Fibroblast of skin of scalp (primary cell): ENCODE measurements at places on chromosomes 7 and 10.

GRCh38 chr7:20796500-20796899 is 9.8 kb upstream of the SP8 start:
- DNase-seq = no peak

DNA sequence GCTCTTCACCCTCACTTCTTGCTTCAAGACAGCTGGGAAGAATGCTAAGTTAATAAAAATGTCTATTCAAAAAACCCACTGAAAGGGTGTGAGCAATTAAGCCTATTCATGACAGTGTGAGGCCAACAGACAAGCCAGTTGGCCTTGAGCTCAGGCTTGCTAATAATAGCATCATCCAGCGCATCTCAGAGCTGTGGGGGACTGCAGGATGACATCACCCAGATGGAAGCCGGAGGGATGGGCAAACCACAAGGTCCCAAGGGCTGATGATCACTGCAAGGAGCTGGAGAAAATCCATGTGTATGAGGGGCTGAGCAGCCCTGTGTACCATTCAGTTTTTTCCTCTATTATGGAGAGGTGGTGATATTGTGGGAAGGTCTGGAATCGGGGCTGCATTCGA is 770.4 kb downstream of the TNS3 start:
- peak; percentile 99 for DNase-seq

DNA sequence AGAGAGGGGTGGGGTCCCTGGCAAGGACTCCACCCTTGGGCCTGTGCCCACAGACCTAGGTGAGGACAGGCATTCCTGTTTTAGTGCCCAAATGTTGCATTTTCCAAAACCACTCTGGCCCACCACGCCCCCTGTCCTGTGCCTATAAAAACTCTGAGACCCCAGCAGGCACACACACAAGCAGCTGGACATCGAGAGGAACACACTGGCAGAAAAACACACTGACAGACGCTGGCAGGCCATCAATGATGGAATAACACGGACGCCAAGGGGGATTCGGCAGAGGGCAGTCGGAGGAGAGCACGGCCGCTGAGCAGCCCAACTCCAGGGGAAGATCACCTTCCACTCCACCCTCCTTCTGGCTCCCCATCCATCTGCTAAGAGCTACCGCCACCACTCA is 386.9 kb upstream of the AUTS2 start:
- no peak for DNase-seq

- no peak for DNase-seq
Observed at GRCh38 chr10:59557642-59558041, 152.0 kb downstream of the SLC16A9 start.

GRCh38 chr10:29862923-29863614 is 196.3 kb downstream of the JCAD start:
- peak; percentile 74 for DNase-seq

DNA sequence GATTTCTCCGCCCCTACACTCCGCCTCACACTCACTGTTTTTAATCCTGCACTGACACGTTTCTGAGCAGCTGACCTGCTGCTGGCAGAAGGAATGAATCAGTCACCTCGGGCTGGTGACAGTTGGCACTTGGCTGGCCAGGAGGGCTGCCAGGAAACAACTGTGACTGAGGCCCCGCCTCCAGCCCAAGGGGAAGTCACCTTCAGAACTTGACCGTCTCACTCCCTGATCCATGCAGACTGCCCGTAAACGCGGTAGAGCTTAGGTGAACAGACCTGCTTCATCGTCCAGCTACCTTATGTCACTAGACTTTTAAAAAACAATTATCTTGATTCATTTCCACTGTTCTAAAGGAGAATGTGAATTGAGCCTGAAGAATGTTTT is 107.5 kb downstream of the DOCK1 start:
- no peak for DNase-seq

DNA sequence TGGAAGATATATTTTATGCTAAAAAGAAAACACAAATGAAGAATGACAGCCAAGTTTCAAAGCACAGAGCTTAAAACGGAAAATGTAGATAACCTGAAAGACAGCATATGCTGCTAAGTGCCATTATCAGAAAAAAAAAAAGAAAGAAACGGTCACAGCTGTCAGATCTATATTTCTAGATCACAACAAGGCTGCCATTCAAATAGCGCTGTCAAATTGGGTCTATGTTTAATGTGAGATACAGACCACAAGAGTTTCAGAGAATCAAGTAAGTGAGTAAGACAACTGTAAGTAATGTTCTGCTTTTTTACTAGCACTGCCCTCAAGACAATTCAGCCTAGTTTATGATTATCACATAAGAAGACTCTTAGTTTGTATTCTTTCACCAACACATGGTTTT is 66.1 kb upstream of the RNF148 start:
- no peak for DNase-seq

GRCh38 chr7:29922921-29923700 is 66.5 kb downstream of the SCRN1 start:
- no peak for DNase-seq

GRCh38 chr7:130290745-130291144 is 2.2 kb upstream of the CPA4 start:
- DNase-seq = peak; percentile 54

- DNase-seq = peak; percentile 4
Observed at GRCh38 chr7:49295146-49295545, 370.8 kb downstream of the CDC14C start.

DNA sequence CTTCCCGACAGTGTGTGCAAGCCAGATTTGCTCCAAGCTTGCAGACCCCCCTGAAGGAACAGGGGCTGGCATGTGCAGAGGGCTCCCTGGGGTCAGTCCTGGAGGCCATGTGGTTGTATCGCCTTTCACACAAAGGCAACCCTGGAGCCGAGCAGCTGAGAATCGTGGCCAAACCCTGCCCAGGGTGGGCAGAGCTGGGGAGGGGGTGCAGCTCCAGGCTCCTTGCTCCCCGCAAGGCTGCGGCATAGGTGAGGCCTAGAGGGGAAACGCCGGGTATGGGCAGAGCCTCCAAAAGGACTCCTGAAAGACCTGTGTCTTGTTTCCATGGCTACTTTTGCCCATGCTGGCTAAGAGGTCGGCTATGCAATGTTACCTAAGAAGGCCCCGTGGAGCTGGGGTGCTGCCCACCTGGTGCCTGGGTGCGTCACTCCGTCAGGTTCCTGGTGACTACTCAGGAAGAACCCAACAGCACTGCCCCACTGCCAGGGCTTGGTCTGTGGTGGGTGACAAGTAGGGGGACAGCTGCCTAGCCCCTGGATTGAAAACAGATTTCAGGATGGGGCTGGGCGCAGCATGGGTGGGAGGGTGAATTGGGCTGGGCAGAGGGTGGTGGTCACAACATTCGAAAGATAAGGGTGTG is 171.0 kb upstream of the SHH start:
- no peak for DNase-seq

- no peak for DNase-seq
Observed at GRCh38 chr10:45505311-45505710, 131.3 kb downstream of the ALOX5 start.

- DNase-seq = no peak
Observed at GRCh38 chr7:27141923-27142579, 1.4 kb downstream of the HOXA5 start.

DNA sequence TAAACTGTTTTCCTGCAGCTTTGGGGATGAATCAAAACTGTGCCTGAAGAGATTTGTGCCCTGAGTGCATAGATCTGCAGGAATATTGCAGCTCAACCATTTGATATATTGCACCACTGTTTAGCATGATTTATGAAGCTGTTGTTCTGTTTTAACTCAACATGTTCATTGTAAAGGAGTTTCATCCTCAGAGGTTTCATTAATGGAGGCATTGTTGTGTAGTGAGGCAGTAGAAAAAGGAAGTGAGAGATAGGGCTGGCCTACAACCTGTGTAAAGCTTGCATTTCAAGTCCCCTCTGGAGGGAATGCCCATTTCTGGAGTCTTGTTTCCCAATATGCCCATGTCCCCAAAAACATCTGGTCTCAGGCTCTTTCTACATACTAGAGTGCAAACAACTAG is 67.5 kb downstream of the DNAJC12 start:
- no peak for DNase-seq

DNA sequence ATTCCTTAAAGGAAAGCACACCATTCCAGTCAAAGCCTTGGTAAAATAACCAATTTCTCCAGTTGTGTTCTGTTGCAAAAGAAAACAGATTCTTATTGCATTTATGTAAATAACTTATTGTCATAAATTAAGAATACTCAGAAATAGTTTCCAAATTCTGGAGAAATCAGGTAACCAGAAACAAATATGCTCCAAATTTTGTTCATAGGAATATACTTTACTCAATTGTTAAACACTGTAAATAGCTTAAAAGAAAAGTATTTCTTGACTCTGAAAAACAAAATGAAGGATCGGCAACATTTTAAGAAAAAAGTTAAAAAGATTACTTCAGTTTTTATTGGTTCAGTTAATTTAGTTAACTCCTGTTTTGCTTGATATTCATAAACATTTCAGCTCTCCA is 67.1 kb upstream of the PIK3CG start:
- DNase-seq = no peak
